Stimulated activated CD4-positive, alpha-beta T cell treated with anti-CD3 and anti-CD28 coated beads, Interleukin-4, amount 100 ng/mL, for 48 hours (primary cell): ENCODE measurements at places on chromosomes 13 and 19.

DNA sequence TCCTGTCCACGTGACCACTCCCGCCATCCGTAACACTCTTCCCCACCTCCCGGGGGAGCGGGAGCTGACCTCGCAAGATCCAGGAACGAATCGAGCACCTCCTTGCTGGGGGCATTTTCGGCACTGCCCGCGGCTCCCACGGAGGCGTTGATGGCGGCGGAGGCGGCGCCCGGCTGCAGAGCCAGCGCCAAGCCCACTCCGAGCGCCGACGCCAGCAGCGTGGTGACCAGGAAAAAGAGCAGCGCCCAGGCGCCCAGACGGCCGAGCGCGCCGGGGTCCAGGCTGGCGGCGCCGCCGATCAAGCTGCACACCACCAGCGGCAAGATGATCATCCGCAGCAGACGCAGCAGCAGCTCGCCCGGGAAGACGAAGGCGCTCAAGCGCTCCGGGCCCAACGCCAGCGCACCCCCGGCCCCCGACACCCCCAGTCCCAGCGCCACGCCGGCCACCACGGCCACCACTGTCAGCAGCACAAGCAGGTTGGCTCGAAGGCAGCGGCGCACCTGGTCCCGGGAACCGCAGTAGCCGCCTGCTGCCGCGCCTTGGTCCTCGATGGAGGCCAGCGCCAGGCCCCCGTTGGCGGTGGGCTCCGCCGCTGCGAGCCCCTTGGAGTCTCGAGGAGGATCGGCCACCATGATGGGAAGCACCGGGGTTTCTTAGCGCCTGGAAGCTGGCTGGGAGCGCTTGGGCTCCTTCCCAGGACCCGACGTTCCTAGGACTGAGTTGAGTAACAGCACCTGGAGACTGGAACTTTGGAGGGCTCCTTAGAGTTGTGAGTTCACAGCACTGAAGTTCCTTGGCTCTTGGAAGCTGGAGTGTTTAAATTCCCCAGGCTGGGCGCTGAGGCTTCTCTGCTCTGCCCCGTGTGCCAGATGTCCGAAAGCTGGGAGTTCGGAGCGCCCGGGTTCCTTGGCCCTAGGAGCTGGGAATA is 798 bp downstream of the SLC1A5 start:
- DNase-seq: peak; percentile 43

GRCh38 chr13:72253754-72254153 is 386.8 kb upstream of the DACH1 start:
- DNase-seq: no peak

DNA sequence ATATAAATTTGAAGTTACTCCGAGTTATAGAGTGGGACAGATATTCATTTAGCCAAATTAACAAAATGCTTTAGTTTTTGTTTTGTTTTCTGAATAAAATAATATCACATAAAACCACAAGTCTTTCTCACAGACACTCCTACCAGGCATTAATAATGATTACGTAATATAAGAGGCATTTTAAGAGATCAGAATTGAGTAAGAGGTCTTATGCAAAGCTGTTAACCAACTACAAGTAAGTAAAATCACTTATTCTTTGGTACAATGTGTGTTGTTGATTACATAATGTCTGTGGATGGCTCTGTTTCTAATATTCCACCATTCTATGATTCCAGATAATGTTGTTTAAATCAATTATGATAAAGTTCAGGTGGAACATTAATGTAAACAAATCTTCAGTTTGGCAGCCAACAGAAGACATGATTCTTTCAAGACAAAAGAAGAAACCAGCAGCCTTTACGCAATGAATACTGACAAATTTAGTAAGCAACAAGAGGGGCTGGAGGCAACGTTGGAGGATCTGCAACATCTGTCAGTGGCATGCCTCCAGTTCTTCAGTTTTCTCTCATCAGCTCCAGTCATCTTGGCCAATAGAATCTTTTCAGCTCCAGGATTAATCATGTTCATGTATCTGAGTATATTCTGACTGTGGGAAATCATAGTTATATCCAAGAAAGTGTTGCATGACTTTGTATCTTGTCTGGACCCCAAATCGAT is 403.8 kb downstream of the SLITRK5 start:
- no peak for DNase-seq

GRCh38 chr13:25330541-25330940 is 29.1 kb downstream of the NUP58 start:
- DNase-seq: no peak

- DNase-seq: no peak
These were observed 949 bp downstream of the RAB3A start for GRCh38 chr19:18202778-18203407.

GRCh38 chr19:40589591-40590429 is 11.4 kb upstream of the LTBP4 start:
- DNase-seq: no peak

DNA sequence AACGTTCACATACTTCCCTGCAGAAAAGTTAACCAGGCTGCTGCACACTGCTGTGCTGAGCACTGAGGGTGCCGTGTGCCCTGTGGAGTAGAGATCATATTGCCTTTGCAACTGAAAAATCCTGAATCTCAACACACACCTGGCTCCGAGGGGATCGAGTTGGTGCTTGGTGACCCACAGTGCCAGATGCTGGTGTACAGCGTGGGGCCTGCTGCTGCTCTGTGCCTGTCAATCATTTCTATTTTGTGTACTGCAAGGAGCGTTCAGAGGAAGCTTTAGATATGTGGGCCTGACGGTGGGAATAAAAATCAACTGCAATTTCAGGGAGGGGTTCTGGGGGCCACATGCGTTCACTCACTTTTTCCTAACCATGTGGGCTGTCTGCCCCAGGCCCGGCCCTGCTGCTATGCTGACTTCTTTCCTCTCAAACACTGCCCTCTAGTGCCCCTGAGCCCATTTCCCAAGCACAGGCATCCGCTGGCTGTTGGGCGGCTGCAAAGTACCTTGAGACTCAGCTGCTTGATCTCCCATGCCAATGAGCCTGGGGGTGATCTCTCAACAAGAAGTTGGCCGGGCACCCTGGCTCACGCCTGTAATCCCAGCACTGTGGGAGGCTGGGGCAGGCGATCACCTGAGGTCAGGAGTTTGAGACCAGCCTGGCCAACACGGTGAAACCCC is 9.7 kb upstream of the LENG8 start:
- DNase-seq: no peak
